ENCODE measurements at places on chromosomes 7 and 10. TPM values are rescaled to one million over a fixed set of nuclear protein-coding genes. Genes with fewer than 3 reads are reported as not detected.
A peak's percentile ranks its signal among the peaks of the same experiment; 100 is the strongest.

- no peak for DNase-seq
Measured at GRCh38 chr7:117875566-117875965, 2.3 kb upstream of the CTTNBP2 start.

DNA sequence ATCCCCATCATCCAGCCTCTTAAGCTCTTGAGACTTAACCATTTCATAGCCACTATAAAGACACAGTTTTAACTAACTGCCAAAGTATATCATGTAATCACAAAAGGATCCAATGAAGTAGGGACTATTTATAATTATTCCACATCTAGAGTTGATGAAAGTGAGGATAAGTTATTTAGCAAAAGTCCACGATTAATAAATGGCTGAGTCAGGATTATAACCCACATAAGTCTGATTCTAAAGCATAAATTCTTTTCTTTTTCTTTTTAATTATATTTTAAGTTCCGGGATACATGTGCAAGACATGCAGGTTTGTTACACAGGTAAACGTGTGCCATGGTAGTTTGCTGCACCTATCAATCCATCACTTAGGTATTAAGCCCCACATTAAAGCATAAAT is 166.1 kb downstream of the PPP1R3A start:
- DNase-seq, result no peak

- DNase-seq, result no peak
Measured at GRCh38 chr7:32588657-32589056, 93.4 kb downstream of the AVL9 start.

- DNase-seq, result no peak
Measured at GRCh38 chr7:131325179-131325840, 2.4 kb upstream of the MKLN1 start.

DNA sequence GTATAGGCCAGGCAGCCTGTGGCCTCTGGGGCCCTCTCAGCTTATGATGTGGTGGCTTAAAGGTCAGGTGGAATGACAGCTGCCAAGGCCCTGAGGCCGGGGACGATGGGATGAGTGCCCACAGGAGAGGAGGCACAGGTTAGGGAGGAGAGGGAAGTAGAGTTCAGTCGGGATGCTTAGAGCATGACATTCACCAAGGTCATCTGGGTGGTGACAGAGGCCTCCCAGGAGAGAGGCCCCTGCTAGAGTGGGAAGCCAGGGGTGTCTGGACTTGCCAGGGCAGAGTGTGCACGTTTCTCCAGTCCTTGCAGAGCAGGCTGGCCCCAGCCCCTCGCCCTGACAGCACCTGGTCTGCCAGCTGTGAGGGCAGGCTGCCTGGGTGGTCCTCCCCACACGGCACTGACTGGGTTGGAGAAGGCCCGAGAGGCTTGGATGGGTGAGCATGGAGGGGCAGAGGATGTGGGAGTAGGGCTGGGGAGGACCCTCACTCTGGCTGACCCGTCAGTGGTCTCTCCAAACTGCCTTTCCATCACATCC is 1.5 kb downstream of the CALHM1 start:
- no peak for DNase-seq

DNA sequence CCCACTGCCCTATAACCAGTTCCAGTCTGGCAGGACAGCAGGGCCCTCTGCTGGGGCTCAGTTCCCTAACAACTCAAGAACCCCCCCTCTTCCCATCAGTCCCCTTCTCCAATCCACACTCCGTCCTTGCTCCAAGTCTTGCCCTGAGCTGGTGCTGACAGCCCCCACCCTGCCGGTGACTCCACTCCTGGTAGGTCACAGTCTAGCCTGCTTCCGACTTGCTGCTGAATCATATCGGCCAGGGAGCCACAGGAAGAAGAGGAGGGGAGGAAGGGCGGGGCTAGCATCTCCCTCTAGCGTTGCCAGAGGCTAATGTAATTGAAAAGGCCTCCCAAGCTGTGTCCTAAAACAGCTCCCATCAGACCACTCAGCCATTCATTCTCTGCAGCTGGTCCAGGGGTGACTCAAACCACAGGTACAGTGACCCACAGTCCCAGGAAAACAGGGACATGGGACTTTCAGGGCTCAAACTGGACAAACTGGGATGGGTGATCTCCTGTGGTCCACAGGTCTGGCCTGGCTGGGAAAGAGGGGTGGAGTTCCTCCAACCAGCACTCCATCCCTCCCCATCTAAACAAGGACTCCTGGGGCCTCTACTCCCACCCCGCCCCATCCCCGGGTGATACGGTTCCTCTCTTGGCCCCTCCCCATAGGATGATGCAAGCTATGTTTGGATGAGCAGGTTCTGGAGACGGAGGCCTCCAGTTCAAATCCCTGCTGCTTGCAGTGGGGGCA is 158.8 kb downstream of the SH3PXD2A start:
- peak; percentile 67 for DNase-seq

GRCh38 chr10:62000726-62001125 is 99.2 kb downstream of the ARID5B start:
- no peak for DNase-seq

- no peak for DNase-seq
Measured at GRCh38 chr10:37124532-37124931, 866 bp upstream of the ANKRD30A start.

GRCh38 chr10:97810446-97810845 is 38.6 kb upstream of the SFRP5 start:
- DNase-seq, result no peak

GRCh38 chr10:78458983-78459638 is 425.4 kb downstream of the RPS24 start:
- DNase-seq, result no peak

PDE6C gene
- not detected for total RNA-seq

ANK3 gene
- total RNA-seq, result 86.0 TPM

CLCN1 gene
- total RNA-seq, result 0.31 TPM

SNCG gene
- 706 TPM for total RNA-seq

AGAP5 gene
- 17.7 TPM for total RNA-seq

MYOZ1 gene
- total RNA-seq, result 0.91 TPM

CEP55 gene
- total RNA-seq, result 0.89 TPM

GIMAP4 gene
- 23.5 TPM for total RNA-seq

FOXI2 gene
- total RNA-seq, result 1.1 TPM

UNC5B gene
- total RNA-seq, result 61.8 TPM

IQUB gene
- total RNA-seq, result 1.6 TPM
